ENCODE measurements at places on chromosomes 7 and 10. TPM values are rescaled to one million over a fixed set of nuclear protein-coding genes. Genes with fewer than 3 reads are reported as not detected.

DNA sequence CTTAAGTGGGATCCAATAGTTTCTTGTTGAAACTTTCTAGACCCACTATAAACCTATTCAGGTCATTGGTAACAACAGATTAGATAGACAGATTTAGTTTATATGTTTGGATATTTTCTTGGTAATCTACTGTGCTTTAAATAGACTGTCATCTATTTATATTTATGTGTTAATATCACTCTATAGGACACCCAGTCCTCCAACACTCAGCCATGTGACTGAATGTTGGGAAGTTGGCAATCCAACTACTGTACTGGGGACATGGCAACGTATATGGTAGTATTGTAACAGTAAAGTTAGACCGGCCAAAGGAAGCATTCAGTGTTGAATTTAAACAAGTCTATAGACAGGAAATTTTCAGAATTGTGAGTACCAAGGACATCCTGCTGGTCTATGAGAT lies 42.6 kb upstream of the HECTD2 start:
- no peak for DNase-seq

GRCh38 chr7:158843771-158844170 lies 12.6 kb upstream of the DYNC2I1 start:
- no peak for DNase-seq

DNA sequence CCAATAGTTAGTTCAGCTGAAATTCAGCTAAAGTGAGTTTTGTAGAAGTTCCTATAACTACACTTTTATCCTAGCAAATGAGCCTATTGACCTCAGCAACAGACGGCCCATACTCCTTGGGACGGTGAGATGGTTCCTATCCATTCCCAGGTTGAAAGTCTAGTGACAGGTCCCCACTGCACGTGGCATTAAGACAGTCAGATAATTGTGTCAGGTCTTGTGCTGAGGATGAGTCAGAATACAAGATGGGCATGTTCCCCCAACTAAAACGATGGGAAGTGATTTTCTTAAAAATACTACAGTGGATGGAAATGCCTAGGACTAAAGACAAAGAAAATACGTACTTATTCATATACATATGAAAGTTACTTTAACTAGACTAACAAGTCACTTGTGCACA lies 2.1 kb downstream of the CAV1 start:
- peak; percentile 68 for DNase-seq

DNA sequence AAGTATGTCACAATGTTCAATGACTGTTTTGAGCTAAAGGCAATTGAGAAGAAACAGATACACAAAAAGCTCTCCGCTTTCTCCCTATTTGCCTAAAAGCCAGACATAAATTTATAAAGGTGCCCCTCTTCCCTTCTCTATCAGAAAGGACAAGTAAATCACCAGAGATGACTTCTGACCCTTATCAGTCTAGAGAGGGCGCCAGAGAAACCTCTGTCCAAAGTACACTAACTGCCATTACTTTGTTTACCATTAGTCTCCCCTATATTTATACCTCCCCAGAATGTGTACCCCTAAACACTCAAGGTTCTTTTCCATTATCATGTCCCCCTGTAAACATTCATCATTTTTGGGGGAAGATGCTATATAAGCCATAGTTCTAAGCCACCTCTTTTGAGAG lies 49.3 kb downstream of the TPK1 start:
- no peak for DNase-seq

DNA sequence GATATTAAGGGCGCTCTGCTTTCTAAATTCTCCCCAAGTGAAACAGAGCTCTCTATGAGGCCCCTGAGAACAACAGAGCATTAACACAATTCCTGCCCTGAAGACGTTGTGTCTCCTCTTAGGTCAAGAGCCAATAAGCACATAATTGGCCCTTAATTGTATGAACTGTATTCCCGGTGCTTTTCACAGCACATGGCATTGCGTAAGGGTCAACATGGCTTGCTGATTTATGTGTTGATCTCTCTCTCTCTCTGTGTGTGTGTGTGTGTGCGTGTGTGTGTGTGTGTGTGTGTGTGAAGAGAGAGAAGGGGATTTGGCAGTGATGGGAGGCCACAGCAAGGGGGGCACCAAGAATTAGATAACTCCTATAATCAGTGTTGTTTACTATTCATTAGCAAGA lies 40.5 kb downstream of the LYZL1 start:
- DNase-seq = no peak

- DNase-seq = no peak
Measured at GRCh38 chr10:30215141-30215540, 133.9 kb downstream of the MTPAP start.

DNA sequence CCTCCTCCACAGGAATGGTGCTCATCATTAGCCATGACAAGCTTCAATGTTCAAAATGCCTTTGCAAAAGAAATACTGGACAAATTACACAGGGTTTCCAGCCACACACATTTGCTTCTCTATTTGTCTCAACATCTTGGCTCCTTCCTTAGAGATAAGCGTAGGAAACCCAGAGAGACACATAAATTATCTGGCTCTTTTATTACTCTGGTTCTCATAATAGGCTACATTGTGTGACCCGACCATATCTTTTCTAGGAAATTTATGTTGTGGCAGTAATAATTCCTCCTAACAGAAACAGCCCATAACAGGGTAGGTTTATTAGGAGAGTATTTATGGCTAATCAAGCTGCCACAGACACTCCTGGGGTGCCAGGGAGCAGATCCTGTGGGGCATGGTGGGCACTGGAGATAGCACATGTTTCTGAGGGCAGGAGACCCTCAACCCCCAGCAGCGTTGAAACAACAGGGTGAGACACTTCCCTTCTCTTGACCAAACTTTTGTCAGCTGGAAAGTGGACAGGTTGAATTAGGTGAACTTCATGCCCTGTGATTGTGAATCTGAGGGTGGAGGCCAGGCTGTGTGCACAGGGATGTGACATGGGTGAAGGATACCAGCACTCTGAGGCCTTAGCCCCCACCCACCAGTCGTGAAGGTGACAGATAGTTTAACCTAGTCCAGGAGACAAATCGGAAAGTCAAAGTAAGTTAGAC lies 295.9 kb upstream of the ZNF32 start:
- no peak for DNase-seq

The LBX1 gene
- total RNA-seq = 1.7 TPM

GRCh38 chr7:157615101-157615817 lies 278.5 kb downstream of the DNAJB6 start:
- DNase-seq = no peak

GRCh38 chr7:44325811-44326241 lies 432 bp upstream of the CAMK2B start:
- DNase-seq = no peak

DNA sequence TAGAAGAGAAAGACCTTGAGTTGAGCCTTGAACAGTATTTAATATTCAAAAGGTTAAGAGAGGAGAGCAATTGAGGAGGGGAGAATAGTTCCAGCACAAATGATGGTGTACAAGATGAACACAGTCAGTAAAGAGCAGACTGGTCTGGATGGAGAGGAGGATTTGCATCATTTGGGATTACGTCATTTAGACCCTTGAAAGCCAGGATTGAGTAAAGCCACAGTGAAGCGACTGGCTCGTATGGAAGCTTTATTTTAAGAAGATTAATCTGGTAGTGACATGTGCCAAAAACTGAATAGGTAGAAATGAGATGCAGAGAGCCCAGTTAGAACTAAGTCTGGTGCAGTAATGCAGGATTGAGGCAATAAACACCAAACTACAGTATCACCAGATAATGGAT lies 52.6 kb downstream of the TRUB1 start:
- no peak for DNase-seq

GRCh38 chr10:97643441-97643985 lies 3.0 kb downstream of the PI4K2A start:
- DNase-seq = no peak

DNA sequence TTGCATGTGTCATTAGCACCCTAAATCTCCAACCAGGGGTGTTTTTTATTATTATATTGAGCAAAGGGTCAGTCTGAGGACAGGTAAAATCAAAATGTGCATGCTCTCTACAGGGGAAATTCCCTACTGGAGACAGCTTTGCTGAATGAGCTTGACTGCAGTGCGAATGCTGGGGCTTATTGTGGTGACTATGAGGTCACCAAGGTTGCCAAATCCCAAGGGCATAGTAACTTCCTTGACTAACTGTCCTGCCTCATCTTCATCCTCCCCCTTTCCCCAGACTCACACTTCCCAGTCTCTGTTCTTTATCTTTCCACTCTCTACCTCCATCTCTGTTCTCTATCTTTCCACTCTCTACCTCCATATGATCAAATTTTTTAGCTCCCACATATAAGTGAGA lies 22.9 kb upstream of the AOC1 start:
- DNase-seq = no peak

The CCL24 gene
- not detected for total RNA-seq

DNA sequence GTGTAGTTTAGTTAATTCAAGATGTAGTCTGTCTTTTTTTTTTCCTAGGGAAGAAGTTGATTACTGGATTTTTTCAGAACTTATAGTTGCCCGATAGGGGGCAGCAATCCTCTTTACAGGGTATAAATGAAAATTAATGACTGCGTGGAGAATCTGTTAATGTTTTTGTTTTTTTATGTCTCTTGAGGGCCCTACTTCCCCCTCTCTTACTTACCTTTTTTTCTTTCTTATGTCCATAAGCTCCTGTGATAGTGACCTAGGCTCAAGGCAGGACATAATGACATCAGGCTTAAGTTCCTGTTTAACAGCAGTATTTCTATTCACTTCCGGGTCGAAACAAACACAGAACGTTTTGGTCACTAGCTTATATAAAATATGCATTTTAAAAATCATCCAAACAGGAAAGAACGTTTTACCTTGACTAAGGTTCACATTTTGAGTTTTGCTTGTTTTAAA lies 18.8 kb downstream of the CDC123 start:
- peak; percentile 47 for DNase-seq

DNA sequence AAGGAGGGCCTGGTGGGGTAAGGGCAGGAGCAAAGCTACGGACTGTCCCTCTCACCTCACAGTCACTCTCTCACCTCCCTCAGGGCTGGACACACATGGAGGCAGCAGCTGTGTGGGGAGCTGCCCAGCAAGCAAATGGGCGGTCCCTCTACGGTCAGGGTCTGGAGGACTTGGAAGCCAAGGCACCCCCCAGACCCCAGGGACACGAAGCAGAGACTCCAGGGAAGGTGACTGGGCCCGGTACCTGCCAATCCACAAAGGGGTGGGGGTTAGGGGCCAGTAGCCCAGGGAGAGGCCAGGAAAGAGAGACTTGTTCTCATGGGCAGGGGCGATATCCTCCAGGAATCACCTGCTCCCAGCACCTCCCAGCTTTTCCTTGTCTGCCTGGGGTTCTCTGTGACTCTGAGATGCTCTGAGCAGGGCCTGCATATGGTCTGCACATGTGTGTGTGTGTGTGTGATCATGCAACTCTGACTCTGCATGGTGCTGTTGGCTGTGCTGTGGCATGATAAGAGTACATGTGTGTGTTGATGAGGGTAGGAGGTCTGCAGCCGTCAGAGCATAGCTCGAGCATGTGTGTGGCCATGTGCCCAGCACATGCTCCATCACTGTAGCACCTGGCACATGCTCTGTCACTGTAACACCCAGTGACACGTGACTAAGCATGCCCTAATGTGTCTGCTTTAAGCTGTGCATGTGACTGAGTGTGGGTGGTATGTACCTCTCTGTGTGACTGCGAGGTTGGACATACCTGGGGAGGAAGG lies 4.6 kb upstream of the LDB3 start:
- no peak for DNase-seq

DNA sequence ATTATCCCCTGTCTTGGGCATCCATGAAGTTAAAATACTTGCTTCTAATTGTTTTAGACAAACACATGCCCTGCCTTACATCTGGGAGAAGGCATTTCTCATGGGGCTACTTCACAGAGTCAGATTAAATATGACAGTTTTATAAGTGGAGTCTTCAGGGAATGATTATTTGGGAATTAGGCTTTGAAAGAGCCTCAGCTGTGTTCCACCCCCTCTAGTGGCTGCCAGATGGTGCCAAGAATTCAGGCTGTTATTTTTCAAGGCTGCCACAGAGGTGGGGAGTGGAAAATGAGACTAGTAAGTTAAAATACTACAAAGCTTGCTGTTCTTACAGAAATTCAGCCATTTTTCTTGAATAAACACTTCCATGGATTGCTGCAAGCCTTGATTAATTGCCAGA lies 45.8 kb upstream of the DNAH11 start:
- no peak for DNase-seq

The LRRD1 gene
- total RNA-seq = not detected

GRCh38 chr10:70832852-70833528 lies 17.2 kb downstream of the SGPL1 start:
- DNase-seq = peak; percentile 95

- DNase-seq = peak; percentile 74
Measured at GRCh38 chr7:56105508-56105907, 768 bp downstream of the CHCHD2 start.

The PARG gene
- total RNA-seq = 23.1 TPM

DNA sequence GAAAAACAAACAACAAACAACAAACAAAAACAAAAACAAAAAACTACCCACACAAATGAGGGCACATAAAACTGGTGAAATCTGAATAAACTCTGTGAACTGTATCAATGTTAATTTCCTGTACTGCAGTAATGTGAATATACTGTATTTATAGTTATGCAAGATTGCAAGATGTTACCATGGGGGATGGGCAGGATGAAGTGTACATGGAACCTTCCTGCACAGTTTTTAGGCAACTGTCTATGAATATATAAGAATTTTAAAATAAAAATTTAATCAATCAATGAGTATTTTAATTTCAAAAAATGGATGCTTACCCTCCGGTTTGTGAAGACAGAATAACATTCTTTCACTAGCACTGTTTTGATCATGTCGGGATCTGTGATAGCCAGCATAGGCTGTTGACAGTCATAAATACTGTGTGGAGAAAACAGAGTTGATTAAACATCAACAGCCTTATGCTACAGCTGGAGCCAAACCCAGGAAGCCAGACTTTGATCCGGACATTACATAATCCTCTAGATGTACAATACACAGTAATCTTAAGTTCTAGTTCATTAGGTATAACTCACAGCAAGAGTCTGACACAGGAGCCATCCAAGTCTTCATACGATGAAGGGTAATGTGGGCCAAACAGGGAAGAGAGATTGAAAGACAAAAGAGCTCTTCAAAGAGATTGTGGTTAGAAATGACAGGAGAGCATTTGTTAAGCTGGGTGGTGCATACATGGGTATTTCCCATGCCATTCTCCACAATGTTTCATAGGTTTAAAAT lies 14.8 kb downstream of the CYP3A7 start:
- no peak for DNase-seq

DNA sequence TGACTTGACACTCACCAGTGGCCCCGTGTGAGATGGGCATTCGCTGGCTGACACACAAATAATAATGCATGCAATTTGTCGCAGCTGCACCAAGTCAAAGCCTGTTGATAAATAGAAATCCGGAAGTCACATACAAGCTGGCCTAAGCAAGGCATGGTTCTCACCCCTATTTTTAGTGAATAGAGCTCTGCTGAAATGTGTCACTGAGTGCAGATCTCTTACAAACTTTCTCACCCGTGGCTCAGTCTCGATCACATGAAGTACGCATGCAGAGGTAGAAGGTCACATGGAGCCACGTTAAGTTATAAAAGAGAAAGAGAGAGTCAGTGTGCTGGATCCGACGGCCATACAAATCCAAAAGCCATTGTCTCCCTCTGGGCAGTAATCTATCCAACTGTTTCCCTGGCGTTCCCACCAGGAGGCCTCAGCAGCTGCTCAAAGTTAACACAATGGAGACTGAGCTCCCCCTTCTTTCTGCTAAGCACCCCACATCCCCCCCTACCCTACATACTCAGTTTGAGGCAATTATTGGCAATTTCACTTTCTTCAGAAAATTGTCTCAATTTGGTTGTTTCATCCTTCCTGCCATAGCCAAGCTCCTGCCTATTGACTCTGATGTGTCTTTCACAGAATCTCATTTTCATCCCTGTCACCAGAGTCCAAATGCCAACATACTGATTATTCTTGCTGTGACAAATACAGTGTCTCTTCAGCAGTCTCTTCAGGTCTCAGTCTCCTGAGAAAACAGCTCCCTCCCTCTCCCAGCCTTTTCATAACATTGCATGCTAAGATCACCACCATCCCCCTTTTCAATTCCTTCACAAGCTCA lies 473.3 kb upstream of the NRP1 start:
- no peak for DNase-seq

All from LHCN-M2 (cell line).